ENCODE measurements at places on chromosomes 4 and X.

DNA sequence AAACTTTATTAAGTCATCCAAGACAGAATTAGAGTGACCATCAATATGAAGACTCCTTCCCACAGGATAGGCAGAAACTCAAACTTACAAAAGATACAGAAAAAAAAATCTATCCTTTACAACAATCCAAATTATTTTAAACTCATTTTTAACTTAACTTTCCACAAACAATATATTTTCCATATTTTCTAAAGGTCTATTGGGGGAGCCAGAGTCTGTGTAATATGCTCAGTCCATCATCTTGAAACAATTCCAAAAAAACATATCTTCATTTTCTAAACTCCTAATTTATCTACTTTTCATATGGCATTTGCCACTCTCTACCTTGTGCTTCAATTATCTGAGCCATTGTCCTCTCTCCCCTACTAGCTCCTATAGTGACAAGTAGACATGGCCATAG is 378.1 kb downstream of the PDGFC start:
- no peak for DNase-seq

DNA sequence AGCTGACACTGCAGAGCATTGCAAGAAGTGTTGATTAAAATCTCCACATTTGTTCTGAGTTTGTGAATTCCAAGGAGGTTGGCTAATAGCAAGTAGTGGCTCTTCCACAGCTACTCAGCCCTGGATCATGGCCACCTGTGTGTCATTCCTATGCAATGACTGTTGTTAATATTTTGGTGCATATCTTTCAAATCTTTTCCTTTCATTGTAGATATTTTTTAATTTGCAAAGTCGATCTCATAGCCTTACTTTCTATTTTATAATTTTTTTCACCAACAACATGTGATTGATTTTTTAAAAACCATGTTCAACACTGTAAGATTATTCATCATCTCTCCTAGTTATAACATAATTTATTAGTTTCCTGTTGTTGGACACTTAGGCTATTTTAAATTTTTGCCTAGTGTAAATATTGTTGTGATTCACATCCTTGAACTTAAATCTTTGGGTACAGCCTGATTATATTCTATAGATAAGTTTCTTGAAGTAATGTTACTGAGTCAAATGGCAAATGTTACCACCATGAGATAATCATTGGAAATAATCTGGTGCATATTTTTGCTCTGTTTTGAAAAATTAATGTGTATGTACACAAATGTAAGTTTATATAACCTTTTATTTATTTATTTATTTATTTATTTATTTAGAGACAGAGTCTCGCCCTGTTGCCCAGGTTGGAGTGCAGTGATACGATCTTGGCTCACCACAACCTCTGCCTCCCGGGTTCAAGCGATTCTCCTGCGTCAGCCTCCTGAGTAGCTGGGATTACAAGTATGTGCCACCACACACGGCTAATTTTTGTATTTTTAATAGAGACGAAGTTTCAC is 17.1 kb upstream of the ARHGAP10 start:
- DNase-seq = no peak

- no peak for DNase-seq
Observed at GRCh38 chr4:161285461-161285860, 878.3 kb downstream of the FSTL5 start.

DNA sequence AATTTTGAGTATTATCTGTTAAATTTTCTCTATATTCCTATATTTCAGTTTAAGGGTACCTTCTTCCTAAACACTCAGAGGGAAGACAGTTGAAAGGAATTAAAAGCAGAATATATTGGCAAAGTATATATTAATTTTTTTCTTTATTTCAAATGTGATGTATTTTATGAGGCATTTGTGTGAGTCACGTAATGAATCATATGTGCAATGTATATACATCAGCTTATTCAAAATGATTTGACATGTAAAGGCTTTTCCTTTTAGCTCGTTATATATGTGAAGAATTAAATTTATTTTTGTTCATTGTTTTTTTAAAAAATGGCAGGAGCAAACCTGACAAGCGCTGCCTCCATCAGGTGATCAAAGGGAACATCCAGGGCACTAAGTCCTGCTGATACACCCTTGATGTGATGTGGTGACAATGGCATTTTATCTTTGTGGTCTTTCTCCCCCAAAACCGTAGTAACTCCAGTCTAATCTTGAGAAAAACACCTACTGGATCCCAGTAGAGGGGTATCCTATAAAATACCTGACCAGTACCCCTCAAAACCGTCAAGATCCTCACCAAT is 8.9 kb downstream of the WWC2 start:
- no peak for DNase-seq

GRCh38 chr4:94802091-94802490 is 44.3 kb downstream of the BMPR1B start:
- DNase-seq = peak; percentile 1

GRCh38 chr4:144288011-144288903 is 147.7 kb upstream of the GYPA start:
- no peak for DNase-seq

DNA sequence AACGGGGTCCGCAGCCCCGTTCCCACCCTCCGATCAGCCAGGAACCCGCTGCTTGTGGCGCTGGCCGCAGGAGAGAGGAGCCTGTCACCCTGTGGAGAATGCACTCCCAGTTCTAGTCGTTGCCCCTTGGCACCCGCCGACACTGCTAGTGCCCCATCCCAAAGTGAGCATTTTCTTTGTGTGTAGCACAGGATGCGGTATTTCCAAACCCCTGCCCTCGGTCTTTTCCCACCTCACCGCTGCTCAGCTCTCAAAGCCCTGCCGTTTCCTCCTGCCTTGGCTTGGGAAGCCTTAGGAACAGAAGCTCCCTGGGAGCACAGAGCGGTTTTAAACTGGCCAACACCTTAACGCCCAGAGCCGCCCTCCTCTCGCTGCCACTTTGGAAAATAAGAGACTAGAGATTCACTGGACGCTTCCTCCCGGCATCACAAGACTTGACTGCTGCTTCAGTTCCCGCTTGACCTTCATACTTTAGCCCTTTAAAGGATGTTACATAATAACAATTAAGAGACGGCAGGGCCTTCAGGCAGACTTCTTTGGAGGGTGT is 772 bp downstream of the CYP4V2 start:
- DNase-seq = peak; percentile 48

DNA sequence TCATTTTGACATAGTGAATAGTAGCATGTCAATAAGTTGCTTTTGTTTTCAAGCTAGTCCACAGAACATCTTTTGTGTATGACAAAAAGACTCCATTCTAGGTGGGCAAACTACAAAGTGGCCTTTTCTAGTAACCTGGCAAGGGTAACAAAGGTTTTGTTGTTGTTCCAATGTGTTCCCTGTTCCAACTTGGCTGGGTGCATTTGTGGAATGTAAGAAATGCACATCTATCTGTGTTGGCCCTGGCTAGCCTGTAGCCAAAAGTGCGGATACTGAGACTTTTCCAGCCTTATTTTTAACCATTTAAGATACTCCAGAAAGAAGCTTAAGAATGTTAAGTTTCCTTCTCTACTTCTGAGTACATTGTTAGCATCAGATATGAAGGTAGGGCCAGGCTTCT is 118.7 kb upstream of the CHRDL1 start:
- DNase-seq = no peak

DNA sequence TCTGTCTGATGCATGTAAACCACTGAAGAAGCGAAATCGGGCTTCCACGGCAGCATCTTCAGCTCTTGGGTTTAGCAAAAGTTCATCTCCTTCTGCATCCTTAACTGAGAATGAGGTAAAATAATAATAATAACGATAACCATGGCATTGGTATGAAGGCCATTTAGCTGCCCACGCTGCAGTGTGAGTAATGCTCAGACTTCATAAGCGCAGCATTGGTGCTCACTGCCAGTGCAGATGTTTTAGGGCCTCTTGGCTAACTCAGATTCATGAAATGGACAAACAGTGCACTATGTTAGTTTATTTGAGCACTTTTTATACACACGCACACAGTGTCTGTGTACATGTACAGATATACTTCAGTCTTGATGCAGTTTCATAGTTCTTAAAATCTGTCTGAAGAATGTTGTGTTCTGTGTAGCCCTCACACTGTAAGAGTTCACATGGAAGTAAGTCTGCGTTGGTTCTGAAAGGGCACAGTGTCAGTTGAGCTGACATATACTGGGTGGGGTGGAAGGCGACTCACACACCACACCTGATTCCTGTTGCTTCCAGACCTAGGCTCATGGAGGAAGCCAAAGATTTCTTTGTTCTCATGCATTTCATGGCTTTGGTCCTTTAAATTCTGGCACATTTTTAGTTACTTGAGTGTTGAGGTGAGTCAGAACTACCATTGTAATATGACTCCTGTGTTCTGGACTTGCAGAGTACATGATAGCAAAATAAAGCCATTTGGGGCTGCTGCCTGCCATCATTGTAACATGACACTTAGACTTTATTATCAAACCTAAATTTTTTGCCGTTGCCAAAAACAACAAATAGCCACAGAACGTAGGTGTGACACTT is 68.7 kb downstream of the NSD2 start:
- DNase-seq = peak; percentile 8

DNA sequence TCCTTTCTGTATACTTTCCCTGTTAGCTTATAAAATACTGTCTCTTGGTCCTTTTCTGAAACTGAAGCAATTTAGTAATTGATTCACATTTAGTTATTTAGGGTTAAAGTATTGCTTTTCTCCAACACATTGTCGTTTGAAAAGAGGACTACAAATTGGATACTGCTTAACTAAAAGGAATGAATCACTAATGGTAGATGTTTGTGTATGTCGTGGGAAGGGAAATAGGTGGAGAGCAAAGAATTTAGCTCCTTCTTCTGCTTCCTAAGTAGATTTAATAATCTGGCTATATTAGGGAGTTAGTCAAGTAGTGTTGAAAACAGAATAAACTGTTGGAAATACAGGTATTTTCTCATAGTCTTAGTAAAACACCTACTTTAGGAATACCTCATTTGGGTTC is 27.9 kb downstream of the SLAIN2 start:
- DNase-seq = no peak

- no peak for DNase-seq
Observed at GRCh38 chr4:93084599-93085305, 743.8 kb upstream of the ATOH1 start.

DNA sequence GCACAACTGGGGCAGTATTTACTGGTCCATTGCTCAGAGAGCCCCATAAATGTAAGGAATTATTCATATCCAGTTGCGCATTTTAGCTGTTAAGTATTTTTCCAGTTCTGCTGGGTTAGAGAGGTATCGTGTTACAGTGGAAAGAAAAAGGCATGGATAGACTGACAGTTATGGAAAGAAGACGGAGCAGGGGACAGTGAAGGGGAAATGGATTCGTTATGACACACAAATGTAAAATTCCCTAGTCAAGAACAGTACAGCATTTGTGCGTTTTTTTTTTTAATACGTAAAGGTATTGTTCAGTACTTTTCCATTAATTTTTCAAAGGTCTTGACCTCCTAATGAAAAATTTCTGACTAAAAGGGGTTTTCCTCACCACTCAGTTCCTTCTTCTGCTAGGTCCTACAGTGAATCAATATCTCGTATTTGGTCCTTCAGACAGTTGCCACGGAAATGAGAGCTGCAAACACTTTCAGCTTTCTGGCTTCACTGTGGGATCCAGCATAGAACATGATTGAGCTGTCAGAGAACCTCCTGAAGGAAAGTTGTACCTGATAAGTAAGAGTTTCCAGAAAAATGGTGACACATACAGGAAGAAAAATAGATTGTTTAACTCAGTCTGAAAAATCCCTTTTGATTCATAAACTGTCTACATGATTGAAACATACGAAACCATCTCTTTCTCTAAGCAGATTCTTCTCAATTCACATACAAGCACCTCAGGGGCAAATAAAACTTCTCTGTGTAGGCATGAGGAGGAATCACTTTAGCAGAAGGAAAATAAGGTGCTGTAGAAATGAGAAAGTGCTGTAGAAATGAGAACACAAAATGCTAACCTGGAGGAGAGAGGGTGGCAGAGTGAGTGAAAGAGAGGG is 21.8 kb upstream of the BBS12 start:
- DNase-seq = no peak

- no peak for DNase-seq
Observed at GRCh38 chr4:182760551-182761043, 156.6 kb downstream of the DCTD start.

GRCh38 chr4:2297606-2298531 is 36.0 kb upstream of the MXD4 start:
- DNase-seq = no peak
